ENCODE measurements at places on chromosomes 2 and 18.

- peak; percentile 36 for DNase-seq
Observed at GRCh38 chr18:76992226-76993084, 140.1 kb downstream of the MBP start.

DNA sequence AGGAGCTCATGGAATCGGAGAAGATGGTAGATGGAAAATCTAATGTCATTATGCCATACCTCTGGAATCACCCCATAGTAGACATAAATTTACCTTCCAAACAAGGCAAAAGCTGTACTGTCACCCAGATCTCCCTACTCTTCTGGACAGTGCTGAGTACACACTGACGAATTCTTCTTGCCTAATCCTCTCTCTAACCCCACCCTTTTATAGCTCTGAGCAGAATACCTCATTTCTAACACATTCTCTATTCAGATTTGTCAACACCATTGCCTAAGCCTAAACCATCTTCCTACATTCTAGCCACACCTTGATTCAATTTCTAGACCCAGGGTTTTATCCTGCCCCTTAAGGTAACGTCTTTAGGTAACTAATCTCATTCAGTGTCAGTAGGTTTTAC, 321.0 kb upstream of the NRP2 start:
- no peak for DNase-seq

DNA sequence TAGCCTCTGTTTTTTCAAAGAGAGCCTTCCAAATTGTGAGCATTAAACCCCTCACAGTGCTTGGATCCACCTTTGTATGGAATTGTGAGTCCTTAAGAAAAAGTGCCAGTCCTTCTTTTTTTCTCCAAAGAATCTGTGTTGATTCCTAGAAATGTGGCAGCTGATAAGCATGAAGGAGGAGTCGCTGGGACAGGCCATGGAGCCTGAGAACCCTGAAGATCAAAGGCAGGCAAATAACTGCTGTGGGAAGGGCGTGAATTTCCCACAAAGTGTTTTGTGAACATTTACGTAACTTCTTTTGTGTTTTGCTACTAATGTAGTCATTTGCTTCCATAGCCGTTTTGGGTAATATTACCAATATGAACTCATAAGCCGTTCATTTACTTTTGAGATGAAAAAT, 27.7 kb upstream of the CHMP1B start:
- DNase-seq: no peak

DNA sequence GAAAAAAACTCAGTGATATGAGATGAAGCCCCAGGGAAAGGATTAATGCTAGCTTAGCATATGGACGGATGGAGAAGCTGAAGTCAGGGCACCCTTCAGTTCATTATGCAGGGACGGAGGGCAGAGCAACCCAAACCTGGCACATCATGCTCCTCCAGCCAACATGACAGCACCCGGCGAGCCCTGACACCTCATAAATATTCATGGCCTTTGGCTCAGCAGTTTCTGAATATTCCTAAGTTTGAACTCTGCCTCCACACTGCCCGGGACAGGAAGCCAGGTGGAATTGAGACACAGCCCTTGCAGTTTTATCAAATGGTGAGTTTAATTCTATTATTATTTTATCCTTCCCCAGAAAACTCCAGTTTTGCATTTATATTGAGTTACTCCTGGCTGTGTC, 87.3 kb upstream of the SH3BP4 start:
- no peak for DNase-seq

DNA sequence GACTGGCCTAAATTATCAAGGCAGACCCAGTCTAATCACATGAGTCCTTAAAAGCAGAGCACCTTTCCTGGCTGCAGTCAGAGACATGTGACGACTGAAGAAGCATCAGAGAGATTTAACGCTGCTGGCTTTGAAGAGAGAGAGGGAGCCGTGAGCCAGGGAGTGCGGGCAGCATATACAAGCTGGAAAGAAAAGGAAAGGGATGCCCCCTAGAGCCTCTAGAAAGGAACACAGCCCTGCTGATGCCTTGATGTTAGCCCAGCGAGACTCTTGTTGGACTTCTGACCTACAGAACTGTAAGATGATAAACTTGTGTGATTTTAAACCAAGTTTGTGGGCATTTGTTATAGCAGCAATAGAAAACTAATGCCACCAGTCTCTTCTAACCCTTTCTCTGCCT, 58.1 kb downstream of the HEATR5B start:
- no peak for DNase-seq

- DNase-seq: no peak
Observed at GRCh38 chr18:51153659-51154371, 43.7 kb downstream of the MEX3C start.

DNA sequence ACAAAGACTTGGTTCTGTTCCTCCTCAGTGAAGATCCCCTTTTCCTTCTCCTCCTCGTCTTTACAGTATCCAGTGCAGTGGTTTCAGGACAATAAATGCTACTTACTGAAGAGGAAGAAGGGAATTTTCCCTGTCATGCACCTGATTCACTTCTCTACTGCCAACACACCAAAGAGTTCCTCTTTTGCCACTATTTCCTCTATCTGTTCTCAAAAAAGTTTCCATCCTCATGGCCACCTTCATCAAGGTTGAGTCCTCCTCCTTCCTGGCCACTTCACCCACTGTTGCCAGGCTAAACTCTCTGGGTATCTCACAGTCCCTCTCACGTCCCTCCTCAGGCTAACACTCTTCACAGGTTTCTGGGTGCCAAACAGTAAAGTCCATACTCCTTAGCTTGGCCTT, 41.7 kb downstream of the PLEKHM3 start:
- DNase-seq: no peak

- no peak for DNase-seq
Observed at GRCh38 chr2:173451118-173451517, 96.4 kb downstream of the CDCA7 start.

- DNase-seq: no peak
Observed at GRCh38 chr2:241637795-241638660, 535 bp downstream of the ATG4B start.

- DNase-seq: no peak
Observed at GRCh38 chr18:80154293-80154692, 45.2 kb downstream of the ADNP2 start.

DNA sequence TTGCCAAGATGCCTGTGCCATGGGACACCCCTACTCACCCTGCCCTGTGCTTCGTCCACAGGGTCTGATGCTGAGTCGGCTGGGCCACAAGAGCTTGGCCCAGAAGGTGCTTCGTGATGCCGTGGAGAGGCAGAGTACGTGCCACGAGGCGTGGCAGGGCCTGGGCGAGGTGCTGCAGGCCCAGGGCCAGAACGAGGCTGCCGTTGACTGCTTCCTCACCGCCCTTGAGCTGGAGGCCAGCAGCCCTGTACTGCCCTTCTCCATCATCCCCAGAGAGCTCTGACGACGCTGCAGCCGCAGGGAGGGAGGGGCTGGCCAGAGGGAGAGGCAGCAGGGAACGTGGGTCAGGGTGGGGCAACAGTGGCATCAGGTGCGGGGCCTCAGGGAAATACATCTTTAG, 81.5 kb downstream of the STPG4 start:
- no peak for DNase-seq

DNA sequence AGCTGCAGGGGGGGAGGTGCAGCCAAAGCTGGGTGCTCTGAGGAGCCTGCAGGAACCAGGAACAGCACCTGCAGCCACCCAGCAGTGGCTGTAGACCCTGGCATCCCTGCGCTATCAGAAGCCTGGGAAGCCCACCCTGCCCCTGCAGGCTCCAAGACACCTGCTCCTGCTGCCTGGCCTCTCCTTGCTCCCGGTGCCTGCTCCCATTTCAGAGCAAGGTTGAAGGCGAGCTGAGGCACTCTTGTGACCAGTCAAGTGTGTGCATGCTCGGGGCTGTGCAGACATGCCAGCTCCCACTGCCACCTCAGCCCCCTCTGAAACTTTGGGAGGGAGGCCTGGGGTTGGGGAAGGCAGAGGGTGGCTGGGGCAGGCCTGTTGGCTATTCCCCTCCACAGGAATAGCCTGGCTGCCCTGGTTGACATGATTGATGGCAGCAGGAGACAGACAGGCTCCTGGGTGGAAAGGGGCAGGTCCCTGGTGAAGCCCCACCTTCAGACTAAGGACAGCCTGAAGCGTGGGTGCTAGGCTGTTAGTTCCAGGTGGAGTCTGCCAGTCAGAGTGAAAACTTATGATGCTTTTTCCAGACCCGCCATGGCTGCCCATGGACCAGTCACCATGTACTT, 151.4 kb downstream of the MBD5 start:
- DNase-seq: no peak
